NCI-H510A (cell line): ENCODE measurements at places on chromosomes 11 and 22.

DNA sequence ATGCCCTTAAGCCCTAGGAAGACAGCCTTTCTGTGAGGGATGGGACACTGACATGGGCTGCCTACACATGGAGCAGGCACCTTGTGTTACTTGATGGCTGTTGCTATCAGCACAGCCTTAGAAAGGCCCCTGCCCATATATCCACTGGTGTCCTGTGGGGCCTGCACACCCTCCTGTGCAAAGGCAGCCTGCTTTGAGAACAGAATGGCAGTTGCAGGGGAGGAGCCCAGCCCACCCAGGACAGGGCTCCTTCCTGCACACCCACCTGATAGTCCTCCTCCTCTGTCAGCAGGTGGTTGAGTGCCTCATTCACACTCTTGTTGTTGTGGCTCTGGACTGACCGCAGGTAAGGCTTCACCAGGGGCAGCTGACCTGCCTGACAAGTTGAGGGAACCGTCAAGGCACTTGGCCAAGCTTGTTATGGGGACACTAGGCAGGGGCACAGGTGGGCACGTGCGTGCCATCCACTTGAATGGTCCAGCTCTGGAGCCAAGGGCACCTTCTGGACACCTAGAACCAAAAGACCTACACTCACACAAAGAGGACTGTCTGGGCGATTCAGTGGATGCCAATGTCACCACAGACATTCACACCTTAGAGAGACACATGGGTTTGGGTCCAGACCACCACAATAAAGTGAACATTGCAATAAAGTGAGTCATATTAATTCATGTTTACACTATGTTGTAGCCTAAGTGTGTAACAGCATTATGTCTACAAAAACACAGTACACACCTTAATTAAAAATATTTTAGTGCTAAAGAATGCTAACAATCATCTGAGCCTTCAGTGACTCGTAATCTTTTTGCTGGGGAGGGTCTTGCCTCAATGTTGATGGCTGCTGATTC is 9.4 kb upstream of the SLC25A1 start:
- DNase-seq = no peak

DNA sequence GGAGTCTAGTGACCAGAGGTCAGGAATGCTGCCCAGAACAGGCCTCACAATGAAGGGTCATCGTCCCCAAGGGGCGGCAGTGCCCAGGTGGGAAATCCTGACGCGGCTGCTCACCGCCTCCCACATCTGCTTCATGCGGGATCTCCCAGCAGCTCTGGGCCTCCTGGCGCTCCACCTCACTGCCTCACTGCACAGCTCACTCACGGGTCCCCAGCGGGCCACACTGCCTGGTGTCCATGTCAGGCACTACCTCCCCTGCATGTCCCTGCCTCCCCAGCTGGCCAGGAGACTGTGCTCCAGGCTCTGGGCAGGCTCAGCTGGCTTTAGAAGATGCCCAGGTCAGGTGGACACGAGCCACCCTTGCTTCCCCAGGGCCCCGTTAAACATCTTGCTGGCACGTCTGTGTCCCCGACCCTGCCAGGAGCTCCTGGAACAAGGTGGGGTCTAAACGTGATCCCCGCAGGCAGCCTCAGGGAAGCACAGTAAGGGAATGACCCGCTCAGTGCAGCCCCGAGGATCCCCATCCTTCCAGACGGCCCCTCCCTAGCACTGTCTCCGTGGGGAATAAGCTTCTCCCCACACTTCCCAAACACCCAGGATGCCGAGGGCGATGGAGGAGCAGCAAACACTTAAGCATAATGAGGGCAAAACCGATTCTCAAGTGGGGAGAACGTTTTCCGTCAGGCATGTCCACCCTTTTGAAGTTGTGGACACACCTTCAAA is 93.2 kb downstream of the TRMU start:
- DNase-seq = no peak

- DNase-seq = no peak
These were observed 27.5 kb upstream of the POU2AF1 start for GRCh38 chr11:111406589-111406988.

- DNase-seq = no peak
These were observed 13.2 kb downstream of the PPM1F start for GRCh38 chr22:21939461-21939913.

DNA sequence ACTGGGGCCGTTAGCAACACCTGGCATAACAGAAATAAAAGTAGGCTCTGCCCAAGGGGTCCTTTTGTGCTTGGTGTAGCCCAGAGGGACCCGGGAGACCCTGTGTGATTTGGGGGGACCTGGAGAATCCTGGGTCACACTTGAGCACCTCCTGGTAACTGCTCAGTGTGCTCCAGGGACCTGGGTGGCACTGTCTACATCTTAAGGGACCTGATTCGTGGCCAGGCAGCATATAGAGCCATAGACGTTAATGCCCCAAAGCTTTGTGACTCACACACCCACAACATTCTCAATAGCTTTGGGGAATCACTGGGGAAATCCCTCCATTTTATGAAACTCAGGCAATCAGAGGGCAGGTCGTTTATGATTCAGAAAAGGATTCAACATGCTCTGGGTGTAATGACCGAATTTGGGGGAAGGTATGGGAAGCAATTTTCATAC is 3.6 kb upstream of the IGF2 start:
- no peak for DNase-seq

DNA sequence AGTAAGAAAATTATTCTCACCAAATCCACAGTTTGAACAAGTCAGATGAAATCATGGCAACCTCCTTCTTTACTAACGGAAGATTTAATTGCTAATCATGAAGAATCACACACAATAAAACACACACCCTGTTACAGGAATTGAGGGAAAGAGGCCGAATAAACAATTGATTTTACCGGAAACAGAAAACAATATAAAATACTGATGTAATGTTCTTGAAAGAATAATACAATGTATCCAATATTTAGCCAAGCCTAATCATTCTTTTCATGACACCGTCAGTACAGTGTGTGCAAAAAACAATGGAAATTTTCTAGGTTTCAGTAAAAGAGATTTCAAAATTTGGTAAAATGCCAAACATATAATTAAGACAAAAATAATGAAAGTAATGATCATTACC is 23.4 kb downstream of the ASRGL1 start:
- DNase-seq = no peak

- DNase-seq = no peak
These were observed 65.0 kb downstream of the CWF19L2 start for GRCh38 chr11:107392611-107393010.

DNA sequence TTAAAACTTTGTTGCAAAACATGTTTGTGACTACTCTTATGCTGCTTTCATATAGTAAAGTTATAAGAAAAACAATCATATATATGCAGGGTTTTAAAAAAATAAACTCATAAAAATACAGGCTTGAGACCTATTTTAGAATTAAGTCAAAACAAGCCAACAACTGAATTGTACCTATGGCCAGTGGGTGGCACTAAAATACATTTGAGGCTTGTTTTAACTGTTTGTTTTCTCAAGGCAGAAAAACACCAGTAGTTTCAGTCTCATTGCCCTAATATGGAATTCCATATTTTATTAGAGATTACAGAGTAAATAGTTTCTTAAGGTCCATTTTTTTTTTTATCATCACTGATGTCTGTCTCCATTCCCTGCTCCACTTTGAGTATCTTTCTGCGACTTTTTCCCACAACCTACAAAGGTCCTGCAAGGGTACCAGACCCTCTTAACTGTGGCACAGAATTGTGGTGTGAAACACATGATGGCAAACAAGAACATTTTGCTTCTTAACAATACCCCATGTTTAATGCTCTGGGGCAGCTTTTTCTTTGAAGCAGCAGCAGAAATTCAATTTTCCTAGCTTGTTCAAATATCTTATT is 8.5 kb upstream of the CCDC89 start:
- DNase-seq = no peak

GRCh38 chr11:45688472-45689033 is 23.1 kb upstream of the CHST1 start:
- no peak for DNase-seq

GRCh38 chr11:32723332-32723731 is 71.1 kb downstream of the CCDC73 start:
- DNase-seq = no peak

- DNase-seq = no peak
These were observed 12.5 kb downstream of the DDX25 start for GRCh38 chr11:125916683-125917347.

DNA sequence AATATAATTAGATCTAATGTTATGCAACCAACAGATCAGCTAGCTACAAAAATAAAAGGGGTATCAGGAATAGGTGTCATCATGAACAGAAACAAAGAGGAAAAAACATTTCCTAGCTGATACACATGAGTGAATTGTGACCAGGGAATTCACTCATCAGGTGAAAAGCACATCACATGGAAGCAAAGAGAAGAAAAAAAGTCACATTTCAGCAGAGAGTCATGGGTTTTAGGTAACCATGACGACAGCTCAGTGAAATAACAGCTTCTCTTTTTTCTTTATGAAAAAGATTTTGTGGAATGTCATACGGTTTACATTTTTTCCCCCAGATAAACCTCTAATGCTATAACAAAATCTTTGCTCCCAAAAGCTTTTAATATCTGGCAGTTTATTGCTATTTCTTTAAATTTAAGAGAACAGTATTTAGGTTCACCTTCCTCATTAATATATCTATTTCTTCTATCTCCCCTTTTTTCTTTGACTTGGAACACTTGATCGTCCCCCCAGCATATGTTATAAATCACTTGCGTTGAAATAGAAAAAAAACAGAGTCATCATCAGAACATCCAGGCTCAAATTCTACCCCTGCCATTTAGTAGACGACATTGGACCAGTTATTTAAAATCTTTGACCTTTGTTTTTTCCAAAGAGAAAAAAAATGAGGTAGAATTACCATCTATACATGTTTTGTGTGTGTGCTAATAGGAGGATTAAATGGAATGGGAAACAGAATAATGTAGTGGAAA is 5.3 kb downstream of the TYR start:
- no peak for DNase-seq

GRCh38 chr11:3189886-3190583 is 24.9 kb upstream of the OSBPL5 start:
- DNase-seq = no peak

DNA sequence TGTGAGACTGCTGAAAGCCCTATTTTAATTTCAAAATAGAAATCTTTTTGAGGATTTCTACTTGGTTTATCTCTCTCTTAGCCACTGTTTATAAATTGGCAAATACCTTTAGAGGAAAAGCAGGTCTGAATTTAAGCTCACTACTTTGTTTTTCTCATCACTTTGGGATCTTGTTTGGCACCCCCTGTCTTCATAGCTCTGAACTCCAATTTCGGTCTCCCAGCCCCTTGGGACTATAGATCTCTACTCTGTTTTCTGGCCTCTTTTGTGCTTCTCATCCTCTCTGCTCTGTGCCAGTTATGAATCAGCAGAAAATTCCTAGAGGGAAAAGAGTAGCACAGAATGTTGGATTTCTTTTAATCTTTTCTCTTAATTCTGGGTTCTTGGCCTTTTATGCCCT is 118.3 kb downstream of the CYP2R1 start:
- no peak for DNase-seq

GRCh38 chr11:33040862-33041453 is 1.6 kb downstream of the TCP11L1 start:
- DNase-seq = no peak

- no peak for DNase-seq
These were observed 354.2 kb downstream of the TBC1D22A start for GRCh38 chr22:47116426-47117341.

- DNase-seq = no peak
These were observed 78.1 kb downstream of the CD44 start for GRCh38 chr11:35216962-35217678.

- no peak for DNase-seq
These were observed 22.0 kb upstream of the CPT1A start for GRCh38 chr11:68863553-68864265.

DNA sequence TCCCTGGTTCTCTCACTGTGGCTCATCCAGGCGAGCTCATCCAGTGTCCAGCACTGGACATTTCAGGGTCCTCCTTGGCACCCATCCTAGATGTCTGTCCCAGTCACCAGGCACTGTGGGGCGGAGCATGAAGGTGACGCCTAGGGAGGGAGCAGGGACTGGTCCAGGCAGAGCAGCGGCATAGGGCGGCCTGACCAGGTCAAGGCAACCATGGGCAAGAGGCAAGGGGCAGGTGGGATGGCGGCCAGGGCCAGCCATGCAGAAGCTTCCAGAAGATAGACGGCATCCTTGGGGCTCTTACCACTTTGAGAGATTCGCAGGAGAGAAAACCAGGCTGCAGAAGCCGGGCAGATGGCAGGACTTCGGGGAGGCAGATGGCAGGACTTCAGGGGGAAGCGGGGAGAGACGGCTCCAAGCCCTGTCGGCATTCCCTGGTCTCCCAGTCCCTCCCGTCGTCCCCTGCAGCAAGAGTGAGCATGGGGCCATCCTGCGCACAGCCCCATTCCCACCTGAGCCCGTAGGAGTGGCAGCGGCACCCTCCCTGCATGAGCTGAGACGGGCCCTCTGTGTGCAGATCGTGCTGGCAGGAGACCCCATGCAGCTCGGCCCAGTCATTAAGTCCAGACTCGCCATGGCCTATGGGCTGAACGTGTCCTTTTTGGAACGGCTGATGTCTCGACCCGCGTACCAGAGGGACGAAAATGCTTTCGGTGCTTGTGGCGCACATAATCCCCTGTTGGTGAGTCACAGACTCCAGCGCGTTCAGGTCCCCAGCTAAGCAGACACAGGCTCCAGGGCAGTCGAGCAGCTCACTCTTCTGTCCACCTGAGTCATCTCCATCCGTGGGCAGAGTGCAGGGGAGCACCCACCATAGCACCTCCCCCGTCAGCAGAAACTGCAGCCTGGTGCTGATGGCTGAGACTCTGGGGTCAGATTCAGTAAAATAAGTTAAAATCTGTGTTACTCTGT is 20.1 kb upstream of the PANX2 start:
- DNase-seq = no peak

DNA sequence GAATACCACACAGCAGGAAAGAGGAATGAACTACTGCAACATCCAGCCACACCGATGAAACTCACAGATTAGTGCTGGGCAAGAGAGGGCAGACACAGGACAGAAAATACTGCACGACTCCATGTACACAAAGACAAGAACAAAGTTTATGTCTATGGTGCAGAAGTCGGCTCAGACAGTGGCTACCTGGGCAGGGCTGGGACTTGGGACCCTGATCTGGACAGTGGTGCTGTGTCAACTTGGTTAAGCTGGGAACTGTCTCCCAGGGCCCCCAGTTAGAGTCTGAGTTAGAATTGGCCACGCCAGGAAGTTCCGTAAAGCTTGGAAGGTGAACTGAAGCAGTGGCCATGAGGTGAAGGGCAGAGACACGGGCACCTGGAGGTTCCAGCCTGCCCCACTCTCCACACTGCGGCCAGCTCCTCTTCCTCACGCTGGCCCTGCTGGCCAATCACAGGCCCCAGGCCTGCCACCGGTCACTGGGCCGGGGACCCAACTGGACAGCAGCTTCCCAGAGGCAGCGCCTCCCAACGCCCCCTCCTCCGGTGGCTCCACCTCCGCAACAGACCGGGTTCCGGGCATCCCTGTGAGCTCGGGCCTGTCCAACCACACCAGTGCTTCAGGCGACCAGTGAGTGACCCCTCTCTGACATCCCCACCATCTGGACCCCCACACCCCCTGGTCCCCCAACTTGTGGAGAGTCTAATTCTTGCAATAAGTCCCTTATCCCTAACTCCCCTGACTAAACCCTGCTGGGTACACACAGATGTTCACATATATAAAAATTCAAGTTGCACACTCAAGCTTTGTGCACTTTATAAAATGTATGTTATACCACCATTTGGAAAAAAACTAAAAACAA is 93.7 kb downstream of the MICAL3 start:
- no peak for DNase-seq

GRCh38 chr11:9092853-9093778 is 1.7 kb upstream of the SCUBE2 start:
- no peak for DNase-seq

GRCh38 chr11:128564642-128565245 is 22.6 kb downstream of the ETS1 start:
- DNase-seq = no peak
